ENCODE measurements at places on chromosomes 7 and 10.

DNA sequence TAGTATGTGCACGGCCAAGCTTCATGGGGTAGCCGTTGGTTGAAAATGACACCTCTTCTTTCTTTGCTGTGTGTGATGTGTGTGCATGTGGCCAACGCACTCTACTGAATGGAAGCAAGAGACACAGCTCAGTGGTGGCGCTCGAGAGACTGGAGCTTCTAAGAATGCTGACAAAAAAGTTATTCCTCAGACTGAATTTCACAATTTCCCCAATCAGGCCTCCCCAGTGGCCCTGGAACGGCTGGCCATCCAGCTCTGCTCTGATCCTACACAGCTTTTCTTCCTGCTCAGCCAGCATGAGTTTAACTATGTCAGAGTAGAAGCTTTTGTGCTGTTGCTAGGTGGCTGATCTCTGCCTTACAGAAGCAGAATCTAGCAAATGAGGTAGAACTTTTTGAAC is 186.7 kb upstream of the PLXDC2 start:
- DNase-seq: peak; percentile 4

DNA sequence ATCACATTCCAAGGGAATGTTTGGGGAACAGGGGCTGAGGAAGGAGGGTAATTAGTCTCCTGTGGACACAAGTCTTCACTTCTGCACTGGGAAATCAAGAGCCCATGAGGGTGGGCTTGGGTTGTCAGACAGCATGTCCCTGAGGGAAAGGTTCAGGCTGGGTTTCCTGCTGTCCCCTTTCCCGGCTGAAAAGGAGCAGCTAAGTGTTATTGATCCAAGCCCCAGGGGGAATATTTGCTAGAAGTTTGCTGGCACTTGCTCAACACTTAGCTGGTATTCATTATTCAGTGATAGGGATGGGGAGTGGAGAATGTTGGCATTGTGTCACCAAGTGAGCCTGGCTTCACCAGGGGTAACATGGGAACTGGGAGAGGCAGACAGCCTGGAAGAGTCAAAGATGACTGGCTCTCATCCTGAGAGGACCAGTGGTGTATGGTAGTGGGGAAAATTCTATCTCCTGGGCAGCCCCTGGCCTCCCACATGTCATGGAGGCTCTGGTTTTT is 344.4 kb upstream of the PODXL start:
- DNase-seq: no peak

DNA sequence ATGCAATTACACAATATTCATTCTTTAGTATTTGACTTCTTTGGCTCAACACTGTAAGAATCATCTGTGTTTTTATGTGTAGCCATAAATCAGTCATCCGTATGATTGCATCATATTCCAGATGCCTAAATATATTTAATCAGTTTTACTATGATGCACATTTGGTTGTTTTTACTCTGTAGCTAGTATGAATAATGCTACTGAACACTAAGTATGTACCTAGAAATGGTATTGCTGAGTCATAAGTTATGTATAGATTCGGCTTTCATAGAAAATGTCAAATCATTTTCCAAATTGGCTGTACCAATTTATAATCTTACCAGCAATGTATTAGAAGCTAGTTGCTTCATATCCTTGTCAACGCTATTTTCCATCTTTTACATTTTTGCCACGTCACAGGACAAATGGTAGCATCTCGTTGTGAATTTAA is 197.3 kb upstream of the PLXNA4 start:
- peak; percentile 95 for DNase-seq

DNA sequence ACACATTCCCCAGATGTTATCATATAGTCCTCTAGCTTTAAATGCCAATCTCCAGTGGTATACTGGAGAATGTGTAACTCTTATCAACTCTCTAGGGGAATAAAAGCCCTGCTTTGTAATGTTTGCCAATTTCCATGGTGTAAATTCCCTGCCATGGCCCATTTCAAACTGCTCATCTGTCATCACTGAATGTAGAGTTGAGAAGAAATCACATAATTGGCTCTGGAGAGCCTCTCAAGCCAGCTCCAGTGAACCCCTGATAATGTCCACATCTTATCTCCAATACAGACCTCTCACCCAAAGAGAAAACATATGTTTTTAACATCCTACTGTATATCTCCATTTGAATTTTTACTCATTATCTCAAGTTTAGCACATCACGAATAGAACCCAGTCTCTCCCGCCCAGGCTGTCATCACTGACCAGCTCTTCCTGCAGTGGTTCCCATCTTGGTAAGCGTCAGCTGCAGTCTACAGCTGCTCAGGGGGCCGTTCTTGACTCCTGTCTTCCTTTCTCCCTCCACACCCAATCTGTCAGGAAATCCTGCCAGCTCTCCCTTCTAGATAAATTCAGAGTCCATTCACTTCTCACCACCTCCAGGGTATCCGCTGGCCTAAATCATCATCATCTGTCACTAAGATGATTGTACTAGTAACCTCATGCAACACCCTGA is 332.4 kb downstream of the FRMD4A start:
- no peak for DNase-seq

- no peak for DNase-seq
Observed at GRCh38 chr10:91163869-91164474, 56.5 kb upstream of the PCGF5 start.

GRCh38 chr10:101545898-101546297 is 42.2 kb downstream of the POLL start:
- DNase-seq: no peak

DNA sequence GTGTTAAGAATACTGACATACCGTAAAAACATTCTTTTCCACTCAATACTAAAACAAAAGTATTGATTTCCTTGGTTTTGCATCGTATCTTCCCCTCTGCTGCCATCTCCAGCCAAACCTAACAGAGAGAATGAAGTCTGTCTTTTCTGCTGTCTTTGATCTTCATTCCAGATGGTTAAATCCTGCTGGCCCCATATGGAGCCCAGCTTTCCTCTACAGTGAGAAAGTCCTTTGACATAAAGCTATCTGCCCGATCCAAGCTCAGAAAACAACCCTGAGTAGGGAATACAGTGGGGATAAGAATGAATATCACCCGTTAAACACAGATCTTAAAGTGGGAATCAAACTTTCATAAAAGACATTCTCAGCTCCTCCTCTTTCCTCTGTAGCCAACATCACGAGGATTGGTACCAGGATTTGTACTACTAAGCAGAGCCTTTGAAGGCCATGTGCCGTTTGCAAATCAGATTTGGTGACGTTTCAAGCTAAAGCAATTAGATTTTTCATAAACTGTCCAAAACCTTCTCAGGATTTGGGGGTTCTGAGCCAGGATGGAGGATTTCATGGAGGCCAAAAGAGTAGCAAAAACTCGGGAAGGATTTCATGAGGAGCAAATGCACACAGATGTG is 30.8 kb upstream of the GPAM start:
- no peak for DNase-seq

- no peak for DNase-seq
Observed at GRCh38 chr7:37449621-37450020, 957 bp upstream of the ELMO1 start.

DNA sequence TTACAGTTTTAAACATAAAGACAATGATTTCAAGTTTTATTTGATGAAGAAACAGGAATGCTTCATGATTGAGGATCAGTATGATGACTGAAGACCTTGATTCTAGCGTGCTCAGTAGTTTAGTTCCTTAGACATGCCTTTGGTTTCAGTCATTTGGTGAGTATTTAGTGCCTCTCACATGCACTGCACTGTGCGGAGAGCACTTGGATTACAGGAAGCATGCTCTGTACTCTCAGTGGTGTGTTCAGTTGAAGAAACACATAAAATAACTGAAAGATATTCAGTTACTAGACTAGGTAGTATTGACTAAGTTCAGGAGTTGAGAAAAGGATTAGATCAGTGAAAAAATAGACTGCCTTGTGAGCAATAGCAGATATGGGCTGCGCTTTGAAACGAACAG is 25.5 kb downstream of the RBM17 start:
- DNase-seq: no peak

- DNase-seq: no peak
Observed at GRCh38 chr7:55366461-55367070, 1.4 kb downstream of the LANCL2 start.

GRCh38 chr7:94590526-94591162 is 65.3 kb downstream of the SGCE start:
- DNase-seq: no peak

- no peak for DNase-seq
Observed at GRCh38 chr7:76198202-76198601, 3.5 kb upstream of the SRRM3 start.

DNA sequence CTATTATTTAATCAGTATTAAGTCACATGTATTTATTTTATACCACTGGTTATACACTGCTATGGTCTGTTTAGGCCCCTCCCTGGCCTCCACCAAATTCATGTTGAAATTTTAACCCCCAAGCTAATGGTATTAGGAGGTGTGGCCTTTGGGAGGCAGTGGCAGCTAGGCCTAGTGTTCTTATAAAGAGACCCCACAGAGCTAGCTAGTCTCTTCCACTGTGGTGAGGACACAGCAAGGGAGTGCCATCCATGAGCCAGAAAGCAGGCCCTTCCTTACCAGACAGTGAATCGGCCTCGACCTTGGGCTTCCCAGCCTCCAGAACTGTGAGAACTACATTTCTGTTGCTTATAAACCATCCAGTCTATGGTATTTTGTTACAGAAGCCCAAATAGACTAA is 28.7 kb downstream of the RBM48 start:
- no peak for DNase-seq
